ENCODE measurements at places on chromosomes 2 and 18. TPM values are rescaled to one million over a fixed set of nuclear protein-coding genes. Genes with fewer than 3 reads are reported as not detected.

DNA sequence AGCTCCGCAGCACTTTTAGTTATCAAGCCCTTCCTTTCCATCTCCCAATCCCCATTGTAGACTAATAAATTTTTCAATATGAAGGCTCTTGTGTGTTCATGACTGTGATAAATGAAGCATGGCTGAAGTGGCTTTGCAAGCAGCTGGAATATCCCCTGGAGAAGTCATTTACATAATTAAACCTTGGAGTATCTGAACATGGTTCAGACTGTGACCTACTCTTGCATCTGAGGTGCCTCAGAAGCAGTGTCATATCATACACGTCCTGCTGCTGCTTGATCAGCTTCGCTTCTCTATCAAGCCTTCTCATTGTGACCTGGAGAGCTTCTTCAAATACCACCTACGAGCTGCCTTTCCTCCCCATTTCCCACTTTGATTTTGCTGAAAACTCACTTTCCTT is 48.4 kb upstream of the ZNF397 start:
- no peak for DNase-seq

DNA sequence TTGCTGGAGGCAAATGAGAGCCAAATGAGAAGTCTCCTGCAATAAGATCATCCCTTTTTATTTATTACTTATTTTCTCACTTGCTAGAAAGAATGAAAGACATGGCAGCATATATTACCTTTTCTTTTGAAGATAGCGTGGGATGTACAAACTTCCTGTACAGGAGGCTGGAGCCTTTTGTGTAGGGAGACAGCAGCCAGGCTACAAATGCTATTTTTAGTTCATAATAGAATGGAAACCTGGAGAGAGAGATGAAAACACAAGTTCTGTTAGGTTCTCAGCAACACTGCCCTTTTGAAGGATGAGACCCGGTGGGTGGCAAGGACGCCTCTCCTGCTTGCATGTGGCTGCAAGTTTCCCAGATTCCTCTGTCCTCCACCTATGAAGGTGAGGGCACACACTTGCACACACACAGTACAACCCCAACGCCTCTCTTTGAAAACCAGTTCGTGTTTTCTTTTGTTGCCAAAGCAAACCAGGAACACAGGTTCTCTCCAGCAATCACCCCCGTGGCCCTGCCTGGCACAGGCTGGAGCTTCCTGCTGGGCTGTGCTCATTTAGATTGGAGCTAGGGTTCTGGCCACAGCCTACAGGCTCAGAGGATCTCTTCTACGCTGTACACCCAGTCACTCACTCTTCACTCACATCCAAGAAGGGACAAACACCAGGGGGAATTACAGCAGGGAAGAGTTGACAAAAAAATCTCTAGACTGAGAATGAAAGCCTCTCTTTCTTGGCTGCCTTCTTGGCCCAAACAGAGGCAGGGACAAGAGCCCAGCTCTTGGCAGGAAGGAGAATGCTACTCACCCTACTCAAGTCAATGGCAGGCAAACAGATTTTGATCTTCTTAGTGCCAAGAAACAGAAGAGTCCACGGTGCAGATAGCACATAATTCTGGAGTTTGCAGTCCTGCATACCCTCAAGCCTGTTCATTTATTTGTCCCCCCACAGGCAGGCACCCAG is 55.6 kb downstream of the MRPL35 start:
- DNase-seq: no peak

DNA sequence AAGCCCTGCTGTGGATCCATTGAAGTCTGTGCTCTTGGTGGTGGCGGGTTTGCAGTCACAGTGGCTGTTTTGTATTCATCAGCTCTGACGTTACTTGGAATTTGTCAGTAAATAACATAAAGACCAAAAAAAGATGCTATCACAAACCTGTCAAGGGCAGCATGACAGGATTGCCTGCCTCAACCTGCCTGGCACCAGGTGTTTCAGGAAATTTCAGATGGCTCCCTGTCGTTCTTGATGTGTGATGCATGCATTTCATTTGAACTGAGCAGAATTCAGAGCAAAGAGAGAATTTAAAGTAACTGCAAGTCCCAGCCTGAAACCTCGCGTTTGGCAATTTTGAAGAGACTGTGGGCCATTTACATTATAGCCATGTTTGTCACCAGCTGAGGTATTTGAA is 50.3 kb upstream of the EPC2 start:
- DNase-seq: no peak

DNA sequence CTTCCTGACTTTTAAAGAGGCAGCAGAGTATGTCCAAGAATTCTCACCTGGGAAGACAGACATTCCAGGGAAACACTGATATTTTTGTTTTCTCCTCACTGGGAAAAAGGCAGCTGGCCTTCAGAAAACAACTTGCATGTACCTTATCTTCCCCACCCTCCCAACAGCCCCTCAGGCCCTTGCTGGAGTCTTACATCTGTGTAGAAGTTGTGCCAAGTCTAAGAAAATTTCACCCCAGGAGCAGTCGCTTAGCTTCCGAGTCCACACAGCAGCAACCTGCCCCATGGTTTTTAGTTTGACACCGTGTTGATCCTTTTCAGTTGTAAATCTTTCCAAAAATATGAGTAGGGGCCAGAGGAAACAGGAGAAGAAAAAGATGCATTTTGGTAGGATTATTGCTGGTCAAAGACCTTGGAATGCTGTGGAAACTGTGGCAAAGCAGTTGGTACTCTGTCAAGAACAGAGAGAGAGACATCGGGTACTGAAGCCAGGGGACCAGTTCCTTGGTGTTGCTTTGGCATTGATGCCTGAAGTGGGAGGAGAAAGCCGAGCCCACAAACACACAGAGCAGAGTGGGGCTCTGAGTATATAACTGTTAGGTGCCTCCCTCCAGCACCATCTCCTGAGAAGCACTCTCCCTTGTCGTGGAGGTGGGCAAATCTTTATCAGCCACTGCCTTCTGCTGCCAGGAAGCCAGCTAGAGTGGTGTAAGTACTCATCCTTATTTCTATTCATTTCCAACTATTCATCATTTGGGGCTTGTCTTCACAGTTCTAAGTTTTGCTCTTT is at the start of gene SLC14A1:
Gene SLC14A1, plus strand, starts transcription at position 615 of the 789 bp plus-strand sequence. CDS start 6,140 bp downstream, outside the sequence.
- no peak for DNase-seq

DNA sequence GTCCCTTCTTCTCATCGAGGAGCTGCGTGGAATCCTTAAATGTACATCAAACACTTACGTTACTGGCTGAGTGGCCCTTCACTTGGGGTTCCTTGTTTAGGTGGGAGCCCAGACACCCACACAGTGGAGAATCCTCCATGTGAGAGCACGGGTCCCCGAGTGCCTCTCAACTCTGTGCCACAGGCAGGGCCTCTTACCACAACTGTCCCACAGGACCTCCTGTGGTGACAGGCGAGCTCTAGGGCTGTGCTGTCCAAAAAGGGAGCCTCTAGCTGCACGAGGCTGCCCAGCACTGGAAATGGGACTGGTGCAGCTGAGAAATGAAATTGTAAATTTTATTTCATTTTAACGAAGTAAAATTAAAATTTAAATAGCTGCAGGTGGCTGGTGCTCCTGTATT is 145.7 kb downstream of the DYSF start:
- DNase-seq: no peak

- DNase-seq: no peak
Observed at GRCh38 chr2:153394247-153394646, 84.3 kb downstream of the RPRM start.

- DNase-seq: no peak
Observed at GRCh38 chr18:28163201-28163775, 13.6 kb downstream of the CDH2 start.

DNA sequence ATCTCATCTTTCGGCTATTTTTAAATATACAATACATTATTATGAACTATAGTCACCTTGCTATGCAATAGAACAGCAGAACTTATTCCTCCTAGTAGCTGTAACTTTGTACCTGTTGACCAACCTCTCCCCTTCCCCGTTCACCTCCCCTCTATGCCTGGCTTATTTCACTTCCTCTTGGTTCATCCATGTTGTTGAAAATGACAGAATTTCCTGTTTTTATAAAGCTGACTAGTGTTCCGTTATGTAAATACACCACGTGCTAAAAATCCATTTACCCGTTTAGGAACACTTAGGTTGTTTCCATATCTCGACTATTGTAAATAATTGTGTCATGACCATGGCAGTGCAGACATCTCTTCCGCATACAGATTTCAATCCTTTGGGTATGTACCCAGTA is 10.3 kb downstream of the ALPI start:
- no peak for DNase-seq

DNA sequence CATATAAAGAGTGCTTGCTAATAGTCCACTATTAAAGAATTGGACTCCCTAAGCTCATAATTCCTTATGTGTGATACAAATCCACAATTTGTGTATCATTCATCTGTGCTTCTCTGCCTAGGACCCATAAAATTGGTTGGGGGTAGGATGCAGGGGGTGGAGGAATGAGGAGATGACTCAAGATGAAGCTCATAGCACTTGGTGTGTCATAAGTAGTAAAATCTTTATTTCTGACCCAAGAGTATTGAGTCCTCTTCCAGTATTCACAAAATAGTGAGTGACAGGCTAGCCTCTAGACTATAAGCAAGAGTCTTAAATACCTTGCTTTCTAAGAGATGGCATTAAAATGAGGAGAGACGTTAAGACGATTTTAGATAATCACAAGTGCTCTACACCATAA is 390.9 kb upstream of the CDH19 start:
- DNase-seq: no peak

GRCh38 chr18:27713037-27713737 is 463.7 kb downstream of the CDH2 start:
- DNase-seq: no peak

- DNase-seq: no peak
Observed at GRCh38 chr18:8439055-8439454, 170.2 kb upstream of the RAB12 start.

DNA sequence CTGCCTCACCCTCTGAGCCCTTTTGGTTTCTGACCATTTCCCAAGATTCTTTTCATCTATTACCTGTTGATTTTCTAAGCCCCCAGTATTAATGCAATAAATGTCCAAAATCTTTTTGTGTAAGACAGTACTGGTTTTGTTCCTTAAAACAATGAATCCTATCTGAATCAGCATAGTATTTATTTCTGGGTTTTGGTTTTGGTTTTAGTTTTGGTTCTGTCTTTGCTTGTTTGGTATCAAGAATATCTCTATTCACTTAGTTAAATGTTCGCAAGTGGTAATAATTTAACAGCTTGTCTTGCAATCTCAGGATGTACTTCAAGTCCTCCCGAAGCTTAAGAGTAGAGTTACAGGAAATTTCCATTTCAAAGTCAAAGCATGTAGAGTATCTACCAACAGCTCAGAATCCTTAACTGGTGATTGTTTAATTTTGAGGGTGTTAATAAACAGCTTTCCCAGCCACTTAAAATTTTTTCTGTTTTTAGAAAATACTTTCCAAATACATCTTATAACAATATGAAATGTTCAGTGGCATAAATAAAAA is 67.7 kb upstream of the NEDD4L start:
- DNase-seq: no peak

- DNase-seq: no peak
Observed at GRCh38 chr2:22329211-22330154, 1055.5 kb upstream of the KLHL29 start.

Gene ACSL3
- total RNA-seq: 98.6 TPM

Gene TWIST2
- 4.2 TPM for total RNA-seq

Gene KLHL29
- 11.6 TPM for total RNA-seq

Gene HOXD9
- total RNA-seq: 11.6 TPM

Gene NTSR2
- not detected for total RNA-seq

Gene LOXL3
- 4.2 TPM for total RNA-seq
